Chondrocyte (in vitro differentiated cells): ENCODE measurements at places on chromosomes 6 and 20.

- H3K36me3 ChIP-seq = no peaks in the 10 kb centered on the region
- DNase-seq = no peak
- H3K27ac ChIP-seq = no peak overlapping the region
- no peaks in the 10 kb centered on the region for H3K27me3 ChIP-seq
- peaks cover 32% of the 10 kb centered on the region for H3K4me1 ChIP-seq
Observed at GRCh38 chr20:17995967-17996819, 27.4 kb downstream of the MGME1 start.

DNA sequence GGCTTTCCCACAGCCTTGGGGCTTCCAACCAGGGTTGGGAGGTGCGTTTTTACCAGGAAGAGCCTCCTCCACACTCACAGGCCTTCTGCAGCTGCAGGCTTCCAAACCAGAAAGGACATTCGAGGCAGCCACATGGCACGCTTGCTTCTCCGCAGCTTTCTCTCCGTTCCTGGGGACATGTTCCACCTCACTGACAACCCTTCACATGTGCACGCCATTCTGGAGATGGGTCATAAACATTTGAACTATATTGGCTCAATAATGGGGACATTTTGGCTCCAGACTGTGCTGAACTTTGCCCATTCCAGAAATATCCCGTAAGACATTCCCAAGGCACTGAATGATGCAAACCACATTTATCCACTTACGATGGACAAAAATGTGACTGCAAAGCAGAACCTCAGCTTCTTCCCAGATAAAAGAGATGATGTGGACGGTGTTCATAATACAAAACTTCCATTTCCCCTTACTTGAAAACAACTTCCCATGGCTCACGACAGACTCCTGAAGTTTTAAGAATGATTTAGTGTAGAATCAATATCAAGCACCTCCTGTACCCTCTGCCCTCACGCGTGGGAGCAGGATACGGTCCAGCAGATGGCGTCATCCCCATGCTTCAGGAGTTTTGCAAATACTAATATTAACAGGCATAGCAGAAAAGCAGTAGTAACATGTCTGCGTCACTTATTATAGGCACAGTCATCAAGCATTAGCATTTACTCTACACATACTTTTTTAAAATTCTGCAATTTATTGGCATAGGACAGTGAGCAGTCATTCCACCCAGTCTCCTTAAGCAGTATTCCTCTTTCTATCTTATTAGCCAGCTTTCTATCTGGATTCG lies 25.4 kb upstream of the FOXF2 start:
- H3K36me3 ChIP-seq = no peaks in the 10 kb centered on the region
- no peak overlapping the region for H3K4me3 ChIP-seq
- no peaks in the 10 kb centered on the region for H3K4me1 ChIP-seq
- DNase-seq = no peak
- peaks cover 39% of the 10 kb centered on the region for H3K27me3 ChIP-seq

DNA sequence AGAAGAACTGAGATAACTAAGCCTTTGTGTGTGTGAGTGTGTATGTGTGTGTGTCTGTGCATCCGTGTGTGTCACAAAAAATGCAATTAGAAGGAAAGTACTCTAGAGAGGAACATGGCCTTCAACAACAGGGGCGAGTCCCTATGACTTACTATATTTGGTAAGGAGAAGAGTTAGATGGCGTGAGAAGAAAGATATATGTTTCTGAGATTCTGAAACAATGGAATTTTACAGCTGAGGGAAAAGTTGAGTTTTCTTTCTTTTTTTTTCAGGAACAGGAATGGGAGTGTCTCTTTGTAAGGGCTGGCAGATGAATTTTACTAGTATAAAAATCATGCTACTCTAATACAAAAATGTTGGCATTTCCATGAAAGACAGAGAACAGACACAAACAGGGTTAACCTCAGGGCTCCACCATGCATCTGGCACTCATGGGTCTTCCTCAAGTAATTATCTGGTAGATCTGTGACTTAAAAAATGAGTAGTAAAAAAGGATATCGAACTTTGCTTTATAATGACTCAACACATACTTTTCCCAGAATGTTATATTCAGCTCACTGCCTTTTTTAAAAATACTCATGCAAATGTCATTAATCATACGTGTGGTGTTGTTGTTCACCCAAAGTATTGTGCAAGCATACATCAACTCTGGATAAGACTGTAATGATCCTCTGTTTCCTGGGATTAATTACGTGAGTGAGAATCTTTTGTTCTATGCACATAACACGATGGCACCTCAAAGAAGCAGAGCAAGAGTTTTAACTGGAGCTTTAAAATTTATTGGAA lies 12.8 kb upstream of the SASH1 start:
- peak overlapping the region; percentile 27 for H3K4me3 ChIP-seq
- H3K27ac ChIP-seq = peak overlapping the region; percentile 93
- no peaks in the 10 kb centered on the region for H3K27me3 ChIP-seq
- H3K4me1 ChIP-seq = peaks cover 36% of the 10 kb centered on the region
- no peak for DNase-seq

DNA sequence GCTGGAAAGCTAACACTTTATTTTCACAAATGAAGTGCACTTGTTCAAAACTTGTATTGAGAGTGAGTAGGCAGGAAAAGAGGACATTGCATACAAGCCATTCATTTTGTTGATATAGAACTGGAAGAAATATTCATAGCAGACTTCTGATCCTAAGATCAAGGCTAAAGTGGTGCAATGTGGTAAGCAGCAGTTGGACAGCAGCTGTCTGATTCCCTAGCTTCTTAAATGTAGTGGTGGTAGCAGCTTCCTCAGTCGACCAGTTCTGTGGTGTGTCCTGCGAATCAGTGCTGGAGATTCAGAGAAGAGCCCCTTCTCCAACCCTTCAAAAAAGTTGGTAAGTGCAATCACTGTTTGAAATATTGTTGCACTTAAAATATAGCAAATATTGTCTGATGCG lies 281.7 kb upstream of the GJE1 start:
- DNase-seq = no peak
- no peak overlapping the region for H3K4me3 ChIP-seq
- H3K27ac ChIP-seq = no peak overlapping the region

- DNase-seq = no peak
- H3K4me1 ChIP-seq = no peaks in the 10 kb centered on the region
Observed at GRCh38 chr6:146146836-146147235, 118.0 kb downstream of the GRM1 start.

DNA sequence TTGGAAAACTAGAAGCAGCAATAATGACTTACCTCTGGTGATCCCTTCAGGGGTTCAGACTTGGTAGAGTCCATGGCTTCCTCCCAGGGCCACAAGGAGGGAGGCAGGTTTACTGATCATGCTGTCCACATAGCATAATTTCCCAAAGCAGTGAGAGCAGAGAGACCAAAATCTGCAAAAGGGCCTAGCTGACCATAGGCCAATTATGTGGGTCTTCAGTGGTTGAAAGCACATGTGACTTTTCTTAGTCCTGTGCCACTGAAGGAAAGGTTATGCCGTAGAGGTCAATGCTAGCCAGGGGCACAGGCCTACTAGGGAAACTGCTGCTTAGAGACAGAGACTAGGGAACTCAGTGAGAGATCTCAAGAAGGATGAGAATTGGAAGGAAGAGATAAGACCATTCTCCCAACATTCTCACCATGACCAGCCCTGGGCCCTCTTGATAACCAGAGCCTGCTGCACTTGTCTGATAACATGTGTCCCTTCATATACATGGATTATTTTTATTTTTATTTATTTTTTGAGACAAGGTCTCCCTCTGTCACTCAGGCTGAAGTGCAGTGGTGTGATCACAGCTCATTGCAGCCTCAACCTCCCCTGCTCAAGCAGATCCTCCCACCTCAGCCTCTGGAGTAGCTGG lies 2.0 kb upstream of the GTPBP2 start:
- H3K27ac ChIP-seq = peak overlapping the region; percentile 69
- no peaks in the 10 kb centered on the region for H3K27me3 ChIP-seq
- peak overlapping the region; percentile 49 for H3K4me3 ChIP-seq
- H3K4me1 ChIP-seq = peaks cover 41% of the 10 kb centered on the region

DNA sequence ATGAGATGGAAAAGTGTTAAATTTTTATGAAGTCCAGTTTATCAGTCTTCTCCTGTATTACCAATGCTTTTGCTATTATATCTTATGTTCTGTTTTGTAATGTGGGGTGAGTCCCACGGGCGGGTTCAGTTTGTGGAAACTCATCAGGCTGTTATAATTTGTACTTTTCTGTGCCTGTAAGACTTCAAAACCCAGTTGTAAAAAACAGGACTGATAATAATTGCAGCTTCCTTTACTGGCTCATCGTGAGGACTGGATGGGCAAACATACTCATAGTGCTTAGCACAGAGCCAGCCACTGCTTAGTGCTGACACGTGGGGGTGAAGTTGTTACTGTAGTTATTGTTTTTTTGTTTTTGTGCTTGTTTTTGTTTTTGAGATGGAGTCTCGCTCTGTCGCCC lies 45.6 kb downstream of the TGM2 start:
- H3K27me3 ChIP-seq = no peaks in the 10 kb centered on the region
- peaks cover 5% of the 10 kb centered on the region for H3K36me3 ChIP-seq
- no peak overlapping the region for H3K4me3 ChIP-seq

- H3K4me3 ChIP-seq = peak overlapping the region; percentile 53
- peak; percentile 94 for DNase-seq
- peaks cover 89% of the 10 kb centered on the region for H3K4me1 ChIP-seq
- H3K27me3 ChIP-seq = no peaks in the 10 kb centered on the region
- peak overlapping the region; percentile 93 for H3K27ac ChIP-seq
- peaks cover 10% of the 10 kb centered on the region for H3K36me3 ChIP-seq
Observed at GRCh38 chr20:49562311-49563014, 5.5 kb downstream of the PTGIS start.

DNA sequence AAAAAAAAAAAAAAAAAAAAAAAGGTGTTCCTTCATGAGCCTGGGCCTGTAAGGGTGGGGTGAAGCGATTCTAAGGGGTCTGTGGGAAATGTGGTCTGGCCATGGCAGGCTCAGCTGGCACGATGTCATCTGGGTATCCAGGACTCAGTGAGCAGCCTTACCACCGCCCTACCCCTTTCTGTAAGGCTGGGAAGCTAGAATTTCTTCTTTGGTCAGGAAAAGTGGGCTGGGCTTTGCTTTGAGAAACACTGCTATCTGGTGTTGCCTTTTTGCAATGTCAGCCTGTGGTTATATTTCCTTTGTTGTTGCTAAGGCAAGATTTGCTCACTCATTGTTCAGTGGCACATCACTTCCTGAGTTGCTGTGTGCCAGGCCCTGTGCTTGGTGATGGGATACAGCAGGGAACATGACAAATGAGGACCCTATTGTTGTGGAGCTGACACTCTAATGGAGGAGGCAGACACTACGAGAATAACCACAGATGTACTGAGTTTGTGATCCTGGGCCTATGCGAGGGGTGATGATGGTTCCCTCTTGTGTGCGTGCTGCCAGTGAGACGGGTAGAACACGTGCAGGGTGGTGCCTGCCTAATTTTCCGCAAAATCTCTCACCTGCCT lies 45.9 kb upstream of the ZNFX1 start:
- peak overlapping the region; percentile 81 for H3K27ac ChIP-seq
- H3K36me3 ChIP-seq = peaks cover 2% of the 10 kb centered on the region
- H3K27me3 ChIP-seq = peaks cover 31% of the 10 kb centered on the region
- no peak overlapping the region for H3K4me3 ChIP-seq
- H3K4me1 ChIP-seq = peaks cover 30% of the 10 kb centered on the region
- DNase-seq = no peak

GRCh38 chr6:73525546-73526330 lies 4.9 kb upstream of the EEF1A1 start:
- peaks cover 2% of the 10 kb centered on the region for H3K27me3 ChIP-seq
- peaks cover 28% of the 10 kb centered on the region for H3K4me1 ChIP-seq
- H3K36me3 ChIP-seq = peaks cover 3% of the 10 kb centered on the region
- DNase-seq = no peak

DNA sequence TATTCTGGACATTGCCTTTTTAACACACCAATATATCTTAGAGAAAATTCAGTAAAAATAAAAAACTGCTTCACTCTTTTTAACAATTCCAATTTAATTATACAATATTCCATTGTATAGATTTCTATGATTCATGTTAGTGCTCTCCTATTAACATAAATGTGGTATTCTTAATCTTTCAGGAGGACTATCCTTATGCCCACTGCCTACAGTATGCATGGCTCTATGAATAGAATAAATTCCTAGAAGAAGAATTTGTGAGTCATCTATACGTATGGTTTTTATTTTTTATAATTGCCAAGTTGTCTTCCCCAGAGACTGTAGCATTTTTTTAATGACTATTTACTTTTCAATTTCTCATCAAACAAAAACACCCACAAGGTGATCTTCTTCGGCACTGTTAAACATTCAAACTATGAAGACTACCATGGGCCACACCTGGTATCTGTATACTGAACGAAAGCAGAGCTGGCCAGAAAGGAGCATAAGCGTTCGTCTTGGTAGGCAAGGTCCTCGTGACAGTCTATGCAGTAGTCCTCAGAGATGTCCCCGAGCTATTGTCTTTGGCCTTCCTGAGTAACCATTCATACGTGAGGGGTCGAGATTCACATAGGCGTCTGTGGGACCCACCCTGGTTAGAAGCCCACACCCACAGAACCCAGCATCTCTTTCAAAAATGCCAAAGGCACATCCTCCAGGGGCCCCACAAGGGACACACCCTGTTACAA lies 74.6 kb downstream of the KIF16B start:
- no peak for DNase-seq
- no peak overlapping the region for H3K4me3 ChIP-seq
- peaks cover 14% of the 10 kb centered on the region for H3K36me3 ChIP-seq
- no peaks in the 10 kb centered on the region for H3K27me3 ChIP-seq

DNA sequence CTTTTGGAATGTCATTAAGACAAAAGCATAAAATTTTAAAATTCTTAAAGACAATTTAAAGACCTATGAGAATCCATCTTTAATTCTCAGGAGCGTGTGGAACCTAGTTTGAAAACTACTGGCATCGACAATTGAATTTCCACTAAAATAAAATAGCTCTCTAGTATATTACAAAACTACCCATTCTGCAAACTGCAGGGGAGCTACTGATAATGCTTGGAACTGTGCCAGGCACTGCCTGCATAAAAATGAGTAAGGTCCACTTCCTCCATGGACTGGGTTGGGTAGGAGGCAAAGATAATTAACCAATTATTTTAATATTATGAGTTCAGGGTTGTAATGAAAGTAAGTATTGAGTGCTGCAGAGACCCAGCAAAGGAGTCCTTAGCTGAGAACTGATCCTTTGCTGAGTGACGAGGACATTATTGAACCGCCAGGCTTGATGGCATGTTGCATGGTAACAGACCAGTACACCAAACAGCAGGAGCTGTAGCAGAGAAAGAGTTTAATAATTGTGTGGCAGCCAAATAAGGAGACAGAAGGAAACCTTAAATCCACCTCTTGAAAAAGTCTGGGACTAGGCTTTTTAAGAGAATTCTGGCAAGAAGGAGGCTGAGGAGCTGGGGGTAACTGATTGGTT lies 261.3 kb downstream of the ESR1 start:
- no peaks in the 10 kb centered on the region for H3K4me1 ChIP-seq
- peaks cover 3% of the 10 kb centered on the region for H3K36me3 ChIP-seq
- H3K27ac ChIP-seq = no peak overlapping the region
- peaks cover 13% of the 10 kb centered on the region for H3K27me3 ChIP-seq
- DNase-seq = no peak
- H3K4me3 ChIP-seq = no peak overlapping the region

- H3K4me3 ChIP-seq = no peak overlapping the region
- no peaks in the 10 kb centered on the region for H3K36me3 ChIP-seq
- H3K27ac ChIP-seq = peak overlapping the region; percentile 70
- DNase-seq = no peak
- H3K4me1 ChIP-seq = peaks cover 77% of the 10 kb centered on the region
Observed at GRCh38 chr6:53313784-53314400, 34.9 kb downstream of the ELOVL5 start.

GRCh38 chr20:60372822-60373221 lies 414.6 kb downstream of the CDH26 start:
- H3K36me3 ChIP-seq = no peaks in the 10 kb centered on the region
- H3K4me3 ChIP-seq = no peak overlapping the region
- no peak for DNase-seq
- no peaks in the 10 kb centered on the region for H3K4me1 ChIP-seq
- no peak overlapping the region for H3K27ac ChIP-seq

GRCh38 chr6:20178327-20178726 lies 33.9 kb downstream of the MBOAT1 start:
- no peak overlapping the region for H3K4me3 ChIP-seq
